Liver (tissue), 10 donors: ENCODE measurements at places on chromosomes 3 and 15. TPM values are rescaled to one million over a fixed set of nuclear protein-coding genes. Genes with fewer than 3 reads are reported as not detected.

KLHDC8B gene
- polyA plus RNA-seq, result 8.1 TPM

GRCh38 chr3:18369551-18370185, 55.5 kb downstream of the SATB1 start:
- no peak for DNase-seq

- DNase-seq, result no peak
These were observed 94.1 kb downstream of the C3orf70 start for GRCh38 chr3:185058796-185059195.

- no peak for DNase-seq
These were observed 8.4 kb downstream of the CERS3 start for GRCh38 chr15:100520132-100520921.

DNA sequence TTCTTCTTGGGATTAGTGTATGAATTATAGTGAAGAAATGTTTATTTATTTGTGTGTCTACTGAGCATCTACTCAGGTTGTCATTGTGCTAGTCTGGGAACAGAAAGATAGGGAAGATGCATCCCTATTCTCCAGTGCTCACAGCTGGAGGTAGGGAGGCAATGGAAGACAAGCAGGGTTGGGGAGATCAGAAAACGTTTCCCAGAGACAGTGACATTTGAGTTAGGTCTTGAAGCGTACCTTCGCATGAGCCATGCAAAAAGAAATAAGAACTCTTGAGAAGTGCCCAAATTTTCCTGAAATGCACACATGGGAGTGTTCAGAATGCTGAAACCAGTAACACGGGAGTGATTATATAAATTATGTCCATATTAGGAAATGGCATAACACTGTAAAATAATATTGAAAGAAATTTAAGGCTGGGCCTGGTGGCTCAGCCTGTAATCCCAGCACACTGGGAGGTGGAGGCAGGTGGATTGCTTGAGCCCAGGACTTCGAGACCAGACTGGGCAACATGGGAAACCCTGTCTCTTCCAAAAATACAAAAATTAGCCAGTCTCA, 5.3 kb upstream of the CEMIP start:
- no peak for DNase-seq

GRCh38 chr3:184031187-184031792, at the start of gene HTR3D:
HTR3D (plus strand) TSS chr3:184031742; CDS start chr3:184031742, 0 bp downstream.
- no peak for DNase-seq

- DNase-seq, result no peak
These were observed 96.8 kb upstream of the RGMA start for GRCh38 chr15:93185796-93186195.

POPDC2 gene
- polyA plus RNA-seq, result 0.54 TPM

DNA sequence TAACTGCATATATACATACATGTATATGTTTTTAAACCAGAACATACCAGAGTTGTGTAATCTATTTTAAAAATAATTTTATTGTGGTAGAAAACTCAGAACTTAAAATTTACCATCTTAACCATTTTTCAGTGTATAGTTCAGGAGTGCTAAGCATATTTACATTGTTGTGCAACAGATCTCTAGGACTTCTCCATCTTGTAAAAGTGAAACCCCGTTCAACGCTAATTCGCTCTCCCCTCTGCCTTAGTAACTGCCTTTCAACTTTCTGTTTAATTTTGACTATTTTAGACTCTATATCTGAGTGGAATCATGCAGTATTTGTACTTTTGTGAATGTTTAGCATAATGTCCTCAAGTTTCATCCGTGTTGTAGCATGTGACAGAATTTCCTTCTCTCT, 51.8 kb upstream of the SSR3 start:
- no peak for DNase-seq

DNAH12 gene
- not detected for polyA plus RNA-seq

GRCh38 chr3:78112291-78113010, 1072.6 kb downstream of the ROBO2 start:
- DNase-seq, result no peak

GRCh38 chr3:84637272-84637671, 321.5 kb upstream of the CADM2 start:
- no peak for DNase-seq
